ENCODE measurements at places on chromosomes 12 and 14. TPM values are rescaled to one million over a fixed set of nuclear protein-coding genes. Genes with fewer than 3 reads are reported as not detected.

The MYH6 gene
- total RNA-seq = not detected

DNA sequence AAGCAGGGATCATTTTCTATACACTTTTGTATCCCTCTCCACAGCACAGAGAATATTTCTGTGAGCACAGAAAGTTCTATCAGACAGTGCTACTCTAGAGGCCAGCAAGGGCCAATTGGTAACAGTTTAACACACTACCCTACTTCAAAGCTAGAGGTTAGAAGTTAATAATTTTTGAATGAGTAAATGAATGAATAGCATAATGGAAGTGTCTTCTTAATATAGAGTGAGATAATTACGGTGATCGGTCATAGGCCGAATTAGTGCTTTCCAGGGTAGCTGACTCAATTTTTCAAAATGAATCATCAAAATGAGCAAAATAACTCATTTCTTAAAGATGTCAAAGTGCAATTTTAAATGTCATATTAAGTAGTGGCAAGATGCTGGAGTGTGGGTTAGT, 67.0 kb upstream of the CCDC198 start:
- H3K27ac ChIP-seq = no peak overlapping the region
- no peaks in the 10 kb centered on the region for H3K4me1 ChIP-seq
- H3K27me3 ChIP-seq = no peaks in the 10 kb centered on the region
- no peaks in the 10 kb centered on the region for H3K36me3 ChIP-seq

The DBX2 gene
- not detected for total RNA-seq

The PTPRQ gene
- not detected for total RNA-seq

The CACNA2D4 gene
- total RNA-seq = 0.69 TPM

Measured in K562 (cell line).